ENCODE measurements at places on chromosomes 1 and 21.

GRCh38 chr21:42252778-42253340 is 33.9 kb downstream of the ABCG1 start:
- no peak for DNase-seq

DNA sequence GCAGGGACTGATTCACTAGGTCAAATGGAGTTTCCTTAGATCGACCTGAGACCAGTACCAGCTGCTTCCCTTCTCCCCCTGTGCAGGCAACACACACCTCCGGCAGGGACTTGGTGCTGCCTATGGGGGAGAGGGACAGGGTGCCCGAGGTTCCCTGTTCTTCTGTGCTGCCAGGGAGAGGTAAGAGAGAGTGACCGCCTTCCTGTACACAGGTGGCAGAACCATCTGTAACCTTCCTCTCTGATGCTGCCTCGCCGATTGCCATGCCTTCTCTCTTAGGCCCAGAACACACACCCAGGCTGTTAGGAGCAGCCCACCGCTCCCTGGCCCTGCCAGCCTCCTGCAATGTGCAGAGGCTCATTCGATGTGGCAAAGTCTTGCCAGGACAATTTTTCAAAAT is 9.3 kb downstream of the MYOC start:
- DNase-seq = no peak

DNA sequence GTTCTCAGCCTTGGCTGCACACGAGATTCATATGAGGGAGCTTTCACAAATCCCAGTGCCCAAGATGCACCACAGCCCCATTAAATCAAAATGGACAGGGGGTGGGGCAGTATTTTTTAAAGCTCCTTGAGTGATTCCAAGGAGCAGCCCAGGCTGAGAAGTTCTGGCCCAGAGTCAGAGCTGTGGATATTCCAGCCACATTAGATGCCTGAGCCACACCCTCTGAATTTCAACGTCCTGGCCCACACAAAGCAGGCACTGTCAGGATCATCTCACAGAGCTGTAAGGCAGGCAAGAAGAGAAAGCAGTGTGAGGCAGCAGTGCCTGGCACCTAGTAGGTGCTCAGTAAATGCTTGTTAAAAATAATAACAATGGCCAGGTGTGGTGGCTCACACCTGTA is 37.4 kb downstream of the PAX7 start:
- DNase-seq = no peak

DNA sequence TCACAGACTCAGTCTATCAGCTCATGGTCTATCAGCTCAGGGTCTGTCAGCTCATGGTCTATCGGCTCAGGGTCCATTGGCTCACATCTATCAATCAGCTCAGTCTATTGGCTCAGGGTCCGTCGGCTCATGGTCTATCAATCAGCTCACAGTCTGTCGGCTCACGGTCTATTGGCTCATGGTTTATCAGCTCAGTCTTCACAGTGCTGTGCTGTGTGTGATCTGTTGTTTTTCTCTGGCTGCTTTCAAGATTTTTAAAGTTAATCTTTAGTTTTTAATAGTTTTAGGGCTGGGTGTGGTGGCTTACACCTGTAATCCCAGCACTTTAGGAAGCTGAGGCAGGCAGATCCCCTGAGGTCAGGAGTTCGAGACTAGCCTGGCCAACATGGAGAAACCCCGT is 14.4 kb downstream of the C1orf159 start:
- DNase-seq = no peak

DNA sequence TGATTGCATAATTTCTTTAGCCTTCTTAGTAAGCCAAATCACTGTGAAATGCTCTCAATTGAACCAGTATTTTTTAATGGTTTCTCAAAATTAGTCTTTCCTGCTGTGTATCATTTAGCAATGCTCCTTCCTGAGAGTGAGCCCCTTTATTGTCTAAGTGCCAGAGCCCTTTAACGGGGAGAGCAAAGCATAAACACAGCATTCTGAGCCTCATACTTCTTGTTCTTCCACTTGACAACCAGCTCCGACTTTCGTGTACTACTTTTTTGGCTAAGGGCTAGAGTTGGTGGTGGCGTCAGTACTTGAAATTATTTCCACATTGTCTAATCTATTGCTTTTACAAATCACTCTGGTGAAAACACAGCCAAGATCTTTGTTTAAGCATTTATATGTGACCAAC is 299.0 kb downstream of the TPR start:
- DNase-seq = no peak

- DNase-seq = no peak
Observed at GRCh38 chr1:228475812-228476211, 11.4 kb upstream of the RNF187 start.

- DNase-seq = no peak
Observed at GRCh38 chr1:192539297-192540092, 36.1 kb upstream of the RGS1 start.

GRCh38 chr1:53069663-53070327 is 7.8 kb downstream of the PODN start:
- DNase-seq = no peak

- DNase-seq = no peak
Observed at GRCh38 chr1:44539991-44540730, 134.1 kb downstream of the TMEM53 start.

DNA sequence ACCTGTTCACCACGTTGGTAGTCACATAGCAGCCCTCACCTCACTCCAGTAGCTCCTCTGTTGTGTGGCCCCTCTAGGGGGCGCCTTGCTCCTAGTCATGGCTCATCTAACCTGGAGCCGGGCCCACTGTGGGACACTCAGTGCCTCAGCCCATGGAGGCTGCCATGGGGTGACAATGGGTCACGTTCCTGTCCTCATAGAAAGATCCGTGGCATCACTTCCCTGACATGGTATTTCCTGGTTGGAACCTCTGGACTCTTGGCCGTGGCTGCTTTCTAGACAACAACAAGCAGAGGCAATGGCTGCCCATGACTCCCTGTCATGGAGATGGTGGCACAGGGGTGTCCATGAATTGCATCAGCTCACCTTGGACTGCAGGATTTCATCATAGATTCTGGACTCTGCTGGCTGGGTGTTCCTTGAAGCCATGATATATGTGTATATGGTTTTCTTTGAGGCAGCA is 27.5 kb upstream of the SLAMF6 start:
- peak; percentile 39 for DNase-seq

GRCh38 chr1:33601751-33602150 is 129.3 kb downstream of the ZSCAN20 start:
- DNase-seq = no peak

- no peak for DNase-seq
Observed at GRCh38 chr1:39540504-39541031, 36.0 kb downstream of the PABPC4 start.

DNA sequence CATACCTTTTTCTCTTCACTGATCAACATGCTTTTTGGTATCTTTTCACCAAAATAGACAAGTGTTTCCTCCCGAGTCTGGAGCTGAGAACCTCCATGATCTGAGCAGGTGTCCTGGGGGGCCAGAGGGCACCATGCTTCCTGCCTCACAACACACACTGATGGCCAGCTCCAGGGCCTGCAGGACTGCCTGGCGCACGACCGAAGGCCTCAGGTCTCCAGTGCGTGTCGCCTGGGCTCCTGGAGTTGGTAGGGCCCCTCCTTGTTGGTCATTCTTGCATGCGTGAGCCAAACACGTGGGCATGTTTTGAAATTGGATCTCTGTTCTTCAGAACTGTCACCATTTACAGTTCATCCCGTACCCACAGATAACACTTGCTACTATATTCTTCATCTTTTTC is 64.4 kb downstream of the SLC37A1 start:
- no peak for DNase-seq

GRCh38 chr21:43938751-43939442 is 73.2 kb upstream of the TRAPPC10 start:
- peak; percentile 71 for DNase-seq

DNA sequence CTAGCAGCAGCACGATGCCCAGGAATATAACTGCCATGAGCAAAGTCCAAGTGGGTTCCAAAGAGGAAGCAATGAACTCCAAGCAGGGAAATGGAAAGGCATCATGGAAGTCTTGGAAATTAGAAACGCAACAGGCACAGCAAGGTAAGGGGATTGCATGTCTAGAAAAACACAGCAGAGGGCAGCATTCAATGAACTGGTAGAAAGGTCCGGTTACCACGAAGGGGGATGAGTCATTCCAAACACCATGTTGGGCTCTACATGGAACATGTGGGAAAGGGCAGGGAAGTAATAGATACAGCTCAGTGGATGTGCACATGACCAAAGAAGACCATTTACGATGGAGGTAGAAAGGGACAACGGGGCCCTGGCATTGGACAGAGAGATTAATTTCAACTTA is 36.4 kb downstream of the RXRG start:
- DNase-seq = no peak

GRCh38 chr21:36730291-36731281 is 31.7 kb downstream of the SIM2 start:
- DNase-seq = no peak

DNA sequence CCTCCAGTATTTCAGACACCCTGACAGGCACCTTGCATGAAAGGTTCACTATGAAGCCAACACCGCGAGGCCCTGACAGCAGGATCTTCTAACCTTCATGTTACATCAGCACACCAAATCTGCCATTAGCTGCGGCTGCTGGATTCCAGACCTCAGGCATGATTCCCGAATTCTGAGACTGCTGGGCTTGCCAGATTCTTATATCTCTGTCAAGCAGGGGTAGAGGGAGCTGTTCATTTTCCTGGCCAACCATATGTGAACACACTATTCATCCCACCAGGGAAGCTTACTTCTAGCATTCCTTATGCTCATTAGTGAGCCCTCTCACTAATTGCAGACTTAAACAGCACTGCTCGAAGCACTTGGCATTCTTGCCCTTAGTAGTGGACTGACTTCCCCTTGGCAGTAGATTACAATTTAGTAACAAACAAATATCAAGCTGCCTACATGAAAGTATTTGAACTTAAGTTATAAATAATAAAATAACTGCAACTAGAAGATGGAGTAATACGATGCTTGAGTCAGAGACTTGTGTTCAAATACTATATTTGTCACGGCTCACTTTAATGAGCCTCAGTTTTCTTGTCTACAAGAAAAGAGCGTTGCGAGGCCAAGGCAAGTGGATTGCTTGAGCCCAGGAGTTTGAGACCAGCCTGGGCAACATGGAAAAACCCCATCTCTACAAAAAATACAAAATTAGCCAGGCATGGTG is 43.3 kb downstream of the NID1 start:
- no peak for DNase-seq

GRCh38 chr1:59502009-59502691 is 205.3 kb downstream of the FGGY start:
- DNase-seq = no peak

DNA sequence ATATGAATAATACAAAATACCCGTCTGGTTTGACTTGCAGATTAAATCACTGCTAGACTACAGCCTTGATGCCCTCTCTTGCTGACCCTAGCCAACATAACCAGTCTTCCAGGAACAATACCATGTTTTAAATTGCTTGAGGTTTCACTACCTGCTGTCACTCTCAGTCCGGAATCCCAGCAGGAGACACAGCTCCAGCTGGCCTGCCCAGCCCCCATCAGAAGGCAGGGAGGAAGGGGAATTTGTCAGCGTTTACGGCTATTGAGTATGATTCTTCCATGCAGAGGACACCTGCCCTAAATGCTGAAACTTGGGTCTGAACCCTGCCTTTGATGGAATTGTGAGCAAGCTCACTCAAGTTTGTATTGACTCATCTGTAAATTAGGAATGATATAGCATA is 33.0 kb downstream of the ZNF496 start:
- DNase-seq = no peak

- DNase-seq = no peak
Observed at GRCh38 chr1:242185731-242186130, 186.8 kb upstream of the MAP1LC3C start.
